CD4-positive, alpha-beta T cell treated with Interleukin-4 for 4 hours (primary cell): ENCODE measurements at places on chromosomes 6 and 20.

DNA sequence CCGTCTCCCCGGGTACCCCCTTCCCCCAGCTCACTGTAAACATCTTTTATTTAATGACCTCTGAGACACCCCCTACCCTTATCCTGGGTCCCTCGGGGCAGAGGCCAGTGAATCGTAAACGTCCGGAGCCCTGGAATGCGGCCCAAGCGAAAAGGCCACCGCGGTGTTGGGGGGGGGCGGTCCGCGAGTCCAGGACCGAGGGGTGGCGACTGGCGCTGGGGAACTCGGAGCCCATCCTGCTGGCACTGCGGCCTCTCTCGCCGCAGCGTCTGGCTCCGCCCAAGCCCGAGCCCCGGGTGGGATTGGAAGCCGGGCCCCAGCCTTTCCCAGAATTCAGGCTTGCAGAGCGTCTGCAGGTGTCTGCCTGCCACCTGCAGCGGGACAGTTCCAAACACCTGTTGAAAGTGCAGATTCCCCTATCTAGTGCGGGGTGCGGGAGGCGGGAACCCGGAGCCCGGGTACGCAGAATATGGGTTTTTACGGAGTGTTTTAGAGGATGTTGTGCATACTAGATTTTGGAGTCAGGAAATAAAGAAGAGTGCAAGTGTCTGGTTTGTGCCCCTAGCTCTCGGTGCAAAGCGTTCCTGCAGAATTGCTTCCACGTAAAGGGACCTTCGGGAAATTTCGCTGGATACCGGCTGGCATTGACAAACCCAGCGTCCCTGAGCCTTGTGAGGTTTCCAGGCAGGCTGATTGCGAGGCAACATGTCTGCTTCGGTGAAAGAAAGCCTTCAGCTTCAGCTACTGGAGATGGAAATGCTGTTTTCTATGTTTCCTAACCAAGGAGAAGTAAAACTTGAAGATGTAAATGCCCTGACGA, 800 bp downstream of the RWDD2A start:
- DNase-seq = no peak

DNA sequence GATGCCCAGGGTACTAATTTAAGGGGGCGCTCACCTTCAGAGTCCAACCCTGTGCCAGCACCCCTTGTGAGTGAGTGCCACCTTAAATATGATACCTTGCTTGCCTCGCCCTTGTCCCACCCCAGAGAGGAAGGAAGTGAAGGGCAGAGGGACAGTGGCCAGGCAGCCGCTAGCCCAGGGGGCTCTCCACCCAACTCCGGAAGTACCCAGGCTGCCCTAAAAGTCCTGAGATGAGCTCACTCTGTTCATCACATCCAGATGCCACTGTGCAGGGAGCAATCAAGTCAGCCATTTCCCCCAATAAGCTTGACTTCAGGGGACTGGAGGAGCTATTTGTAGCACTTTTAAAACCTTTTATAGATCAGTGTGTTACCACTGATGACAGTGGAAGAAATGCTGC, 25.0 kb upstream of the STX16 start:
- DNase-seq = no peak

GRCh38 chr6:71888756-71889340, 2.5 kb downstream of the RIMS1 start:
- DNase-seq = no peak

DNA sequence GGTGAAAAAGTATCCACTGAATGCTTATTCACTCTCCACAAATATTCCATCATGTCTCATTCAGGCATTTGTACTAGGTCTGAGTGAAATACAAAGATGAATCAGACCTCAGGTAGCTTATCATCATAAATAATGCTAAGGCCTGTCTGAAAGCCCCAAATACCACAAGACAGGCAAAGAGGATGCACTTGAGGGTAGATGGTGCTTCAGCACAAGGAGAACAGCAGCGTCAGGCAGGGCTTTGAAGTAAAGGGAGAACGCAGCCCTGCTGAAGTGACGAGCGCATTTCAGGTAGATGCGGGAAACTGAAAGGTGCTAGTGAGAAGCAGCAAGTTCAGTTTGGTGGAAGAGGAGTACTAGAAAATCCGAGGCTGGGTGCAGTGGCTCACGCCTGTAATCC, 38.7 kb downstream of the MAP3K5 start:
- DNase-seq = peak; percentile 87

DNA sequence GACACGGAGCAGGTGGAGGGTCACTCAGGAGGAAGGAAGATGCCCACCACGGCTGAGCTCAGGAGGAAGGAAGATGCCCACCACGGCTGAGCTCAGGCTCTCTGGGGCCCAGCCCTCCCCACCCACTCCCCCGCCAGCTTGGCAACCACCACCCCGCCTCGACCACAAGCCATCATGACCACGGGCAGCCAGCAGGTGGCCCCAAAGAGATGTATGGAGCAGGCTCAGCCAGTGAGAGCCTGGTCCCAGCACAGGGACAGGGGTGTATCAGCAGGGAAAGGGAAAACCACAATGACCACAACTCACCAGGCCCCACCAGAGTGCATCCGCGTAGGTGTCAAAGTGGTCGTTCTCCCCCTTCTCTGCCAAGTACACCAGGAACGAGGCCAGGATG, 30.4 kb downstream of the KCNQ2 start:
- peak; percentile 40 for DNase-seq
